ENCODE measurements at places on chromosomes 5 and 9.

DNA sequence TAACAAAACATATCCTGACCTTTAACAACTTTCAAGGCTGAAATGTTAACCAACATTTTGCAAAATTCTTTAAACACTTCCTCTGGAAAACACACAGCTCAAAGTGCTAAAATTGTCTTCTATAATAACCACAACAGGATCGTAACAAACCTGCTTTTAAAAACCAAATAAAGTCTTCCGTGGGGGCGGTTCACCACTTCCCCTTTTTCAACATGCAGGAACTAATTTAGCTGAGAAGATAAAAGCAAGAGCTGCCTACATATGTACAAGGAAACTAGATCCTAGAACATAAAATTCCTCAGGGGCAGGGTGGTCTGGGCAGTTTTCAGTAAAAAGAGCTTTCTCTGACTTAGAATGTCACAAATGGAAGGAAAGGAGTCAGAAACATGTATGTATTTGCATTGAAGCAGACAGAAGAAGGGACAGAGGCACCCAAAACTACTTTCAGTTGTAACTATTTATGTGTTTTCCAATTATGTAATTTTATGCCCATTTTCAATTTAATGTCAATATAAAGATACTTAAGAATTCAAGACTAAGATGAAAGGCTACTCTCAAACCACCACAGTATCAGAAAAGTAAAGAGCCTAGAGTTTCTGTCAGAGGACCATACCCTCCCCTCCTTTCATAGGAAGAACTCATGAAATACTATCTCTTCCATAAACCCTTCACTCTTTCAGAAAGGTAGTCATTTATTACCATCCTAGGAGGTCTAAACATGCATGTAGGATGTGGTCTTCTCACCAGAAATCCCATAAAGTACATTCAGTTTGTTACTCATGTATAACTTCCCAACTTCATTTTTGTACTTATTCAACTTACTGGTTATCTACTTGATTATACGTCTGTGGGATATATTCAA lies 185.9 kb upstream of the RASA1 start:
- no peak for DNase-seq

GRCh38 chr5:125258615-125259014 lies 512.2 kb upstream of the ZNF608 start:
- no peak for DNase-seq

DNA sequence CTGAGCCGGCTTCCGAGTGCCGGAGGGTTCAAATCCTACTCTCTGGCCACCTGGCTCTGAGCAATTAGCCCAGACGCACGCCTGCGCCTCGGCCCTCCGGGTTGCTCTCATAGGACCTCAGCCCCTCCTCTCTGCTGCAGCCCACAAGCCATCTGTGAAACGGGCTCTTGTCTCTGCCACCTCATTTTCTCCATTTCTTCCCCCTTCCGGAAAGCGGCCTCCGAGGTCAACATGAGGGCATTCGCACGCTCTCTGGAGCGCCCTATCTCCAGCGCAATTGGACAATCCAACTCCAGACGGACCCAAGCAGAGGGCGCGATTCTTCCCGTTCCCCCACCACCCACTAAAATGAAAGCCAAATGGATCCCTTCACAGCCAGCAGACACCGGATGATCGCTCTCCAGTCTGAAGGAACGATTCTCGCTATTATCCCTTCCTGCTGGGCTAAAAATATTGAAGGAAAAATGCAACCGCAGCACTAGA lies 41.5 kb downstream of the VAV2 start:
- DNase-seq, result no peak

- no peak for DNase-seq
Measured at GRCh38 chr5:144151026-144151425, 19.4 kb downstream of the YIPF5 start.

DNA sequence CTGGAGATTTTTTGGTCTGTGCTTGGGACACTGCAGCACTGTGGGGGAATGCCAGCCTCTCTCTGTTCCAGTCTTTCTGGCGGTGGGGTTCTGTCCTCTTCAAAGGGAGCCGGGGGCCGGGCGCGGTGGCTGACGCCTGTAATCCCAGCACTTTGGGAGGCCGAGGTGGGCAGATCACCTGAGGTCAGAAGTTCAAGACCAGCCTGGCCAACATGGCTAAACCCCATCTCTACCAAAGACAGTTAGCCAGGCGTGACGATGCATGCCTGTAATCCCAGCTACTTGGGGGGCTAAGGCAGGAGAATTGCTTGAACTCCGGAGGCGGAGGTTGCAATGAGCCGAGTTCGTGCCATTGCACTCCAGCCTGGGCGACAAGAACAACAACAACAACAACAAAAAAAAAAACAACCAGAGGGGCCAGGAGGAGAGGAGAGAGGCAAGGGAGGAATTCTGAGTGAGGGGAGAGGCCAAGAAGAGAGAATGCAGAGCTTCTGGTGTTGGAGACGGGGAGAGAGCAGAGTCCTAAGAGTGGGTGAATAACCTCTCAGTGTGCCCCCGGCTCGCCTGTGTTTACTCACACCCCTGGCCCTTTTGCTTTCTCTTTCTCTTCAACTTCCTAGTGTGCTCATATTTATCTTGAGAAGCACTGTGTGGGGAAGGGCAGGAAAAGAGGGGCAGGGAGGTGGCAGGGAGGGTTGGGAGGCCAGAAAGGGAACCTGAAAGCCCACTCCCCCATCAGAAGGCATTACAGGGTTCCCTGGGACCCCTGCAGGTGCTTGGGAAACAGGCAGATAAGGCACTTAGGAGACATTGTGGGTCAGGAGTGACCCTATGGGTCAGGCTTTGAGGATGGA lies 3.2 kb upstream of the SET start:
- DNase-seq, result peak; percentile 10

- DNase-seq, result no peak
Measured at GRCh38 chr5:67425514-67425913, 228.9 kb upstream of the CD180 start.

DNA sequence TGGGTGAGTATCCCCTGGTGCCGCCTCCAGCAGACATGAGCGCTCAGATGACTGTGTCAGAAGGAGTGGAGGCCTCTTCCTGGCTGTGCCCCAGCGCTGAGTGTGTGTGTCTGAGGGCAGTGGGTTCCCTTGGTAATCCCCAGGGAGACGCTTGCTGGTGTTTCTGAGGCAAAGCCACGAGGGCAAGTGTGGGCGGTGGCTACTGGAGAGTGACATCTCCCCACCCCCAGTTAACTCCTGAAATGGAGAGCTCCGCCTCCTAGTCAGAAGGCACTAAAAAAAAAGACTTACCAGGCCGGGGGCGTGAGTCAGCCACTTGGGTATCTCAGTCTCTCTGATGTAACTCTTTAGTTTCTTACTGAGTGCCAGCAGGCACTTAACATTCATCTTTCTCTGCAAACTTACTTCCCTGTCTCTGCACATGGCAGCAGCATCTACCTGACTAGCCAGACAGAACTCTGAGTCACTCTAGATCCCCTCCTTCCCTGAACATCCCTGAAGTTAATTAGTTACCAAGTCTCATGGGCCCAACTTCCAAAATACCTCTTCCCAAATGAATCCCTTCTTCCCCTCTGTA lies 19.3 kb downstream of the ORM2 start:
- peak; percentile 88 for DNase-seq

DNA sequence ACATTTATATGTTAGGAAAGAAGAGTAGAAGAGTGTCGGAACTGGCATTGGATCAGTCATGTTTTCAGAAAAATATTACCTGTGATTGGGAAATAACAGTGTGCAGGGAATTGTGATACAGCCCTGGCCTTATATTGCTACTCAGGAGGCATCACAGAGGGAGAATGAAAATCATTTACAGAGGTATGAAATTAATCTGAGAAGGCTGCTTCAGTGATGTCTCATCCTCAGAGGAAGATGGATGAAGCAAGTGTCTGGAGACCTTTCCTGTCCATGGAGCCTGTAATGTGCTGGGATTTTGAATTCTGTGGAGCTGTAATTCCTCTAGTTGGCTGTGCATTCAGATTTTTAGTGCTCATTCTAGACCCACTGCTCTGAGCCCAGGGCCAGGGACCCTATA lies 3.8 kb downstream of the ACTBL2 start:
- DNase-seq, result no peak

- DNase-seq, result peak; percentile 82
Measured at GRCh38 chr5:90529939-90530677, 724 bp upstream of the LYSMD3 start.

- no peak for DNase-seq
Measured at GRCh38 chr9:91809581-91810285, 140.3 kb downstream of the ROR2 start.

- no peak for DNase-seq
Measured at GRCh38 chr5:83029912-83030311, 47.3 kb downstream of the TMEM167A start.

DNA sequence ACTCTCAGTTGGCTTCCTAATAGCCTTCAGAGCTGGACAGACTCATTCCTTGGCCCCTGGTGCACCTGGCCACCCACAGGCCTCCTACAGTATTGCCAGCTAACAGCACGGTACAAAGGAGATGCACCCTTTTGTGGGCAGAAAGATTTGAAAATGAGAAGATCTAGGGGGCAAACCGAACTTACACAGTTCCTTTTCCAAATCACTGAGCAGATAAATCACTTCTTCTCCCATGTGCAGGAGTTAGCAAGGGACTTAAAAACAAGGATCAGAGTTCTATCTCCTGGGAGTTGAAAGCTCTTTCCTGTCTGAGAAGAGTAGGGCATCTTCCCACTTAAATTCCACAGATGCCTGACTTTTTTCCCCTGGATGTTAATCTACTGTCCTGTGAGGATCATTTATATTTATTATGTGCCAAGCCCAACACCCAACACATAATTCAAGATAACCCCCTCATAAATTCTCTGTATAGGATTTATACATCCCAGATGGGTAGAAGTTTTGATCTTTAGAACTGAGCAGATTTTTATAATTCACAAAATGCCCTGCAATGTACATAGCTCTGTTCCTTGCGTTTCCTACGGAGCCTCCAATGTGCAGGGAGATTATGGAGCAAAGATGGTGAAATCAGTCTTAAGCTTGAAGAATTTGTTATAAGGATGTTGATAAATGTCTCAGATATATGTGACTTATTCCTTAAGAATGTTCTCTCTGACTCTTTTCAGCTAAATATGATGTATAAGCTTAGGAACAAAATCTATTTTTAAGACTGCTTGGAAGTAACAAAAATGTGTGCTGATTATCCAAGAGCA lies 207.2 kb upstream of the DAPK1 start:
- peak; percentile 16 for DNase-seq

GRCh38 chr5:34586117-34586885 lies 69.8 kb upstream of the RAI14 start:
- DNase-seq, result no peak

GRCh38 chr9:38727497-38728001 lies 7.6 kb upstream of the FAM240B start:
- peak; percentile 93 for DNase-seq

GRCh38 chr5:94268226-94268625 lies 350.2 kb downstream of the KIAA0825 start:
- DNase-seq, result no peak

DNA sequence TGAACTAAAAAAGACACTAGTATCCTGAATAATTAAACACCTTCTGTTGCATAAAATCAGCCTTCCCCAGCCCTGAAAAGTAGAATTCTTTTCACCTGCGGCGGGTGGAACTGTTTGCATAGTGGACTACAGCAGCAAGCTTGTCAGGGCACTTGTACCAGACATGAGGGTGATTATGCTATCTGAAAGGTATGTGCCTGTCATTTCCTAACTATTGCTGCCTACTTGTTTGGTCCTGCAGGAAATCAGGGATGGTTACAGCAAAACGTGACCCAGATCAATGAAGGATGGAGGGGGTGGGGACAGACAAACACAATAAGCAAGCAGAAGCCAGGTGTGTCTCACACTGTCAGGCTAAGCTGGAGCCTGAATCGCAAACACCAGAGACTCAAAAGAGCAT lies 385.6 kb downstream of the MLLT3 start:
- DNase-seq, result no peak

DNA sequence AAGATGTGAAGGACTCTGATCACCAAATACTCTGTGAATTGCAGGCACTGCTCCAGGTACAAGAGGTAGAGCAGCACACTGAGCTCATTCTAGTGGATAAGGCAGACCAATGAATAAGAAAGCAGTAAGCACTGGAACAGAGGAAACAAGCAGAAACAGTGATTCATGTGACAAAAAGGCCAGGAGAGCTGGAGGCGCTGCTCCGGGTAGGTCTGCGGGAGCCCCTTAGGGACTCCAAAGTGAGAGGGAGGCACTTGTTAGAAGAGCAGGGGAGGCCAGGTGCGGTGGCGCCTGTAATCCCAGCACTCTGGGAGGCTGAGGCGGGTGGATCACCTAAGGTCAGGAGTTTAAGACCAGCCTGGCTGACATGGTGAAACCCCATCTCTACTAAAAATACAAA lies 231.6 kb upstream of the NFIL3 start:
- DNase-seq, result peak; percentile 55

GRCh38 chr5:142455856-142456255 lies 131.0 kb upstream of the SPRY4 start:
- no peak for DNase-seq

DNA sequence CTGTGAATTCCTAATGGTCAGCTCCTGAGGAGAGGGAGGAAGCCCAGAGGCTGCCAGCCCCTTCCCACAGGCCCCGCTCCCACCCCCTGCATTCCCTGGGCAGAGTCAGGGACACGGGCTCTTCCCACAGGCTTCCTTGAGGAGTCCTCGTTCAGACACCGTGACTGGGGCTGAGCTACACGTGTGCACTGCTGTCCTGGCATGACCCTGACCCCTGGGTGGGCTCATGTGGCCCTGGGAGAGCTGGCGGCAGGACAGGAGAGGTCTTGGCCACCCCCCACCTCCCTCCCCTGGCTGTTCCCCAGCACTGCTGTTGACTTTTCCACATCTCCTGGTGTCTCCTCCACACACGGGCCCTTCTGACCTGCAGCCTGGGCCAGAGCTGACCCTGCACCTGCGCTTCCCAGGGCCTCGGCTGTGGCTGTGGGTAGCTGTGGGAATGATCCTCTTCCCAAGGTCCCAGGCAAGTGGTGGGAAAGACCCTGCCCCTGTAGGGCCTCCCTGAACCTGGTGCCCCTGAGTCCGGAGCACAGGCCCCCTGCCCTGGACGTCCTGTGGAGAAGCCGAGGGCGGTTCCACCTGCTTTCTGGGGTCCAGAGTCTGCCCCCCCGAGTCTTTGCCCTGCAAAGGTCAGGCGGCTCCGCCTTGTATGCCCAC lies 56.5 kb upstream of the NKD2 start:
- DNase-seq, result no peak

- DNase-seq, result no peak
Measured at GRCh38 chr5:10703676-10704075, 57.4 kb downstream of the DAP start.

GRCh38 chr5:72109625-72110024 lies 2.4 kb downstream of the MAP1B start:
- peak; percentile 39 for DNase-seq

GRCh38 chr9:115593587-115594091 lies 475.7 kb upstream of the TNC start:
- peak; percentile 36 for DNase-seq

DNA sequence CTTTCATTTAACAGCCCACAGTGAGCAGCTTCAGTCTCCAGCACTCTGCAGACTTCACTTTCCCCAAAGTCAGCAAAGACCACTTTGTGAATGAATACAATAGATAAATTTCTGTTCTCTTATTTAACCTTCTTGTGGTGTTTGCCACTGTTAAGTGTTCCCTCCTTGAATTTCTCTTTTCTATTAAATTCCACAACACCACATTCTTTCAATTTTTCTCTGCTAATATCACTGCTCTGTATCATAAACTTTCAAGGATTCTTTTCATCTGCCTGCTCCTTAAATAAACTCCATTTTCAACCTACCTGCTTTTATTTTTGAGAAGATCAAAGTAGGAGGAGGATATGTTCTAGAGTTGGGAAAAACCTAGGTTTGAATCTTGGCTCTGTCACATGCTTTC lies 739.5 kb upstream of the GRAMD2B start:
- no peak for DNase-seq

GRCh38 chr5:14830210-14831005 lies 41.2 kb downstream of the ANKH start:
- DNase-seq, result no peak
